ENCODE measurements at places on chromosomes 4 and X. TPM values are rescaled to one million over a fixed set of nuclear protein-coding genes. Genes with fewer than 3 reads are reported as not detected.

GRCh38 chr4:111789901-111790640 is 355.2 kb upstream of the FAM241A start:
- H3K4me1 ChIP-seq: no peaks in the 10 kb centered on the region
- H3K27ac ChIP-seq: no peak overlapping the region
- no peaks in the 10 kb centered on the region for H3K36me3 ChIP-seq

DNA sequence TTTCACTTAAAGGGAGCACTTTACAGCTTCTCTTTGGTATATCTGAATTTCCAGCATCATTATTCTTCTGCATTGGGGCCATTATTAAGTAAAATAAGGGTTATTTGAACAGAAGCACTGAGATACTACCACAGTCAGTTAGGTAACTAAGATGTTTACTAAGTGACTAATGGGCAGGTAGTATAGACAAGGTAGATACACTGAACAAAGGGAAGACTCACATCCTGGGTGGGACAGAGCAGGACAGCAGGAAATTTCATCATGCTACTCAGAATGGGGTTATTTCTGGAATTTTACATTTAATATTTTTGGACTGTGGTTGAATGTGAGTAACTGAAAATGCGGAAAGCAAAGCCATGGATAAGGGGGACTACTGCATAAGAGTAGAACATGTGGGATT is 316.0 kb downstream of the CCSER1 start:
- H3K27ac ChIP-seq: no peak overlapping the region
- DNase-seq: no peak
- H3K36me3 ChIP-seq: no peaks in the 10 kb centered on the region
- H3K27me3 ChIP-seq: no peaks in the 10 kb centered on the region

DNA sequence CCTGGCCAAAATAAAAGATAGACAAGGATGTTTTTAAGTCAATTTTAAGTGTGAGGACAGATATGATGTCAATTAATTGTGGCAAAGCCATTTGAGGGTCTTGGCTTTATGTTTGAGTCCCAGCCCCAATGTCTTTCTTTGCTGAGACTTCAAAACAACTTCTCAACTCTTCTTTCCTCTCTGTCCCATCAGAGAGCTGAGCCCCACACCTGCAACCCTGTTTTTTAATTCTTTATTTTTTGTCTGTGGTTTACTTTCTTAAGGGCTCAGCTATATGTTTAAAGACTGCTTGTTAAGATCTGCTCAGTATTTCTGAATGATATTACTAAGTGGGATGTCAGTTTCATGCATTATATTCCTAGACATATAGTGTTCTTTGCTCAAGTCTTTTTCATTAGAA is 164.3 kb downstream of the HS3ST1 start:
- no peak overlapping the region for H3K27ac ChIP-seq
- H3K36me3 ChIP-seq: no peaks in the 10 kb centered on the region
- DNase-seq: no peak
- H3K4me1 ChIP-seq: no peaks in the 10 kb centered on the region

DNA sequence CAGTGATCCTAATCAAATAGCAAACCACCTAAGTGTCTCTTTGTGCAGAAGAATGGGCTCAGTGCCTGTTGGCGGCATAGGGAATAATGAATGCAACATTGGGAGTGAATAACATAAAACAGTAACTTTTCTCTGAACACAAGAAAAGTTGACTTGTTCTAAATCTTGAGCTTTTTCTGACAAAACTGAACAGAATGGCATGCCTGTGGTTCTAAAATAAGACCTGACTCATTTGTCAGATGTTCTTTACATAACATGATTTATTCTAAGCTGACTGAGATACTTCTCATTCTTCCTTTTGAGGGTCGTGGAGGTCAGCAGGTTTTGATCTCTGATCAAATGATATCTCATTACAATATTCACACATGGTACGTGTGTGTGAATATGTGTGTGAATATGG is 165.4 kb upstream of the WDR1 start:
- no peak overlapping the region for H3K27ac ChIP-seq
- no peaks in the 10 kb centered on the region for H3K36me3 ChIP-seq
- DNase-seq: no peak
- H3K4me1 ChIP-seq: no peaks in the 10 kb centered on the region
- H3K4me3 ChIP-seq: no peak overlapping the region

DNA sequence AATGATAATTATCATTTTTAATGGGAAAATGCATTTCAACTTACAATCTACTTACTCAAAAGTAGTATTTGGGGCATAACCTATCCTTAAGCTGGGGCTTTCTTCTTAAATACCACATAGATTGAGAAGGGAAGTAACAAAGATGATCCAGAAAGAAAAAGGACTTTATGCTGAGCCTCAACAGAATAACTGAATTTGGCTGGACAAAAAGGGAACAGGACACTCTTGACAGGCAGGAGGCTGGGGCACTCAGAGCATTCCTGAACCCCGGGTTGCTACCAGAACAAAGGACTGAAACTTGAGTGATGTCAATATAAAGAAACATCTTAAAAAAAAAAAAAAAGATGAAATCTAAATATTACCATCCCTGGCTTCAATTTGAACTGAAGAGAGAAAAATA is 23.9 kb downstream of the RELL1 start:
- no peak overlapping the region for H3K4me3 ChIP-seq
- no peak for DNase-seq
- peaks cover 9% of the 10 kb centered on the region for H3K4me1 ChIP-seq

DNA sequence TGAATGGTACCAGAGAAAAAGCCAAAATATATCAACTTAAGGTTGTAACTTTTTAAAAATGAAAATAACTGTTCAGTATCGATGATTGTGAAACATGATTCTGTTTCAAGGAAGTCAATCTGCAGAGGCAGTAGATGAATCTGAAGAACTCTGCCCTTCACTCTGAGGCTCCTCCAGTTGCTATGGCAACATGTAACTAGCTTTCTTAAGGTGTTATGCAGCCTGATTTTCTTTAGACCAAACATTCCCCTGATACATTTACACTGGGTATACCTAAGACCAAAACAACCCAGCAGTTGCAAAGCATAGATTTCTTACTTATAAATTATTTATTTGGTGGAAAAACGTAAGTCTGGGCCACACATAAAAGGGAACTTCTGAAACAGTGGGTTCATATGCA is 133.6 kb upstream of the RASGEF1B start:
- H3K4me3 ChIP-seq: no peak overlapping the region
- H3K27ac ChIP-seq: no peak overlapping the region
- peak; percentile 26 for DNase-seq
- H3K4me1 ChIP-seq: peaks cover 3% of the 10 kb centered on the region

The DCAF8L2 gene
- not detected for total RNA-seq

The NSG1 gene
- 5.8 TPM for total RNA-seq

DNA sequence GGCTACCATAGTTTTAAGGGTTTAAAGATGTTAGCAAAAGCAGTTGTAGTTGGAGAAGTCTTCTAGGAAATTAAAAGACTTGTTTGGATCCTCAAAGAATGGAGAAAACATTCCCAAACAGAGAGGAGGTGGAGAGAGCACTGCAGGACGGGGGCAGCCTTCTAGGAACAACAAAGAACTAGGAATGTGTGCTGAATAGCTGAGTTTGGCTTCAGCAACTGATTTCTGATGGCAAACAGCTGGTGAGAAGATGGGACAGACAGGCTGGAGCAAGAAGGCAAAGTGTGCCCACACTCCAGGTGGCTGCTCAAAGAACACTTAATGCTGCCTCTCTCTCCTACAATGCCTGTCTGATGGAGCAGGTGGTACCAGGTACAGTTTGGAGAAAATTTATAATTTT is 1331.1 kb downstream of the ADGRL3 start:
- no peaks in the 10 kb centered on the region for H3K27me3 ChIP-seq
- no peaks in the 10 kb centered on the region for H3K4me1 ChIP-seq
- DNase-seq: no peak
- no peaks in the 10 kb centered on the region for H3K36me3 ChIP-seq

All from natural killer cell (primary cell).